Epithelial cell of proximal tubule (primary cell): ENCODE measurements at places on chromosomes 12 and 14. TPM values are rescaled to one million over a fixed set of nuclear protein-coding genes. Genes with fewer than 3 reads are reported as not detected.

DNA sequence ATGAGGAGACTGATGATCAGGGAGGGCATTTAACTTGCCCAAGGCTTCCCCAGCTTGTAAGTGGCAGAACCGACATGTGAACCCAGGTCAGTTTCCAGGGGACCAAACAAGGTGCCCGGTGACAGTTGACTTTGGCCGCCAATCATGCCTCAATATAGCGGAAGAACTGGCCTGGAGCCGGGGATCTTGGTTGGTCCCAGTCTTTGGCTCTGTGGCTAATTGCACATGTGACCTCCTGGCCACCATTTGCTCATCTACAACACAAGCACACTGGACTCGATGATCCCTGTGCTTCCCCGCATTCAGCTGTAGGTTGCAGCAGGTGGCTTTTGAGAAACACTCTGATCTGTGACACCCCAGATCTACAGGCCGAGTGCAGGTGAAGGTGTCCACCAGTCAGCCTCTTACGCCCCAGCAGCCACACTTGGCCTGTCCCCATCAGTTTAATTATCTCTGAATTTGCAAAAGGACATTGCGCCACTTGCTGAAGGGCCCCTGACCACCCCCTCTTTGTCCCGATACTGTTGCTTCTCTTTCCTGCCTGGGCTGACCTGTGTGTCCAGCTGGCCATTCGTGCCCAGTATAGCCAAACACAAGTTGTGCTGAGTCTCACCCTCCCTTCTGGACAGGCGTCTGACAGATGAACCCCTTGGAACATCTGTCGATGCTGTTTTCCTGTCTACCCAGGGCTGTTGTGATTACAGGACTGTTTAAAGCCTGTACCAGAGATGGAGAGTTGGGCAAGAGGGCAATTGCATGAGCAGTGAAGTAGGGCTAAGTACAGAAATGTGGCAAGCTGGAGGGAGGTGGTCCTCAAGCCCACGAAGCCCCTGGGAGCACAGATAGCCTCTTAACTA is 14.1 kb downstream of the ACACB start:
- no peak for DNase-seq

- no peak for DNase-seq
Observed at GRCh38 chr12:127144770-127145169, 1122.2 kb upstream of the TMEM132C start.

GRCh38 chr14:21612324-21612723 is 22.4 kb downstream of the OR10G2 start:
- DNase-seq, result no peak

GRCh38 chr14:52021957-52022600 is 32.7 kb downstream of the RTRAF start:
- DNase-seq, result no peak

DNA sequence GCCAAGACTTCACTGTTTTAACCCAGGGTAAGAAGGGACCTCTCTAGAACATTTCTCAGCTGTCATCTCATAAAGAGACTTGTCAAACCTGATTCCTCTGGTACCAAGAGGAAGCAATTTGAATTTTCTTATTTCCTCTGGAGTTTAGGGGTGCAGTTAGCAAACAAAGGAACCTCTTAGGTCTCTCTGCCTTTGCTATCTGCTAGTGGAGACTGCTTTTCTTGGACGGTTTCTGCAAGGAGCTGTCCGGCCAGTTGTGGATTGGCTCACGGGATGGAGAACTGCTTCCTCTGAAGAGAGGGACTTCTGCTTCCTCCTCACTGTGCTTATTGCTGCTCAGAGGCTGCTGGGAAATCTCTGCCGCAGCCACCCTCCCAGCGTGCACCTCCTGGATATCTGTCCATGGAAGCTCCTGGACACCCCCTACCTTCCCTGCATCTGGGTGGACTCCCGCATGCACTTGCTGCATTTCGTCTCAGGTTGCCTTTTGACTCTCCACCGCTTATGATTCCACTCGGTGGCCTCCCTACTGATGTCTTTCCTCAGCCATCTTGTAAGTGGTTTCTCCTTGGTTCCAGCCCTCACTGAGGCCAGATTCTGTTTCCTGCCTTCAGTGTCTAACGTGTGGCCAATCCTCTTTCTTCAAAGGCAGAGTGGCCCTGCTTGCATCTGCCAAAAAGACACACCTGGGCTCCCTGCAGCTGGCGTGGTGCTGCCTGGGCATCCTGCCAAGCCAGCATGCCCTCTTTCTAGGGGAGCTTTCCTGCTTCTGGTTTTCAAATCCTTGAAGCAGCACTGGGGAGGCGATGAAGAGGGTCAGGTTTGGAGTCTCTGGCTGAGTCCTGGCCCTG is 187.3 kb downstream of the CHST11 start:
- no peak for DNase-seq

The METAP2 gene
- 82.2 and 85.7 TPM in 2 replicates for total RNA-seq
